ENCODE measurements at places on chromosomes 7 and 10.

DNA sequence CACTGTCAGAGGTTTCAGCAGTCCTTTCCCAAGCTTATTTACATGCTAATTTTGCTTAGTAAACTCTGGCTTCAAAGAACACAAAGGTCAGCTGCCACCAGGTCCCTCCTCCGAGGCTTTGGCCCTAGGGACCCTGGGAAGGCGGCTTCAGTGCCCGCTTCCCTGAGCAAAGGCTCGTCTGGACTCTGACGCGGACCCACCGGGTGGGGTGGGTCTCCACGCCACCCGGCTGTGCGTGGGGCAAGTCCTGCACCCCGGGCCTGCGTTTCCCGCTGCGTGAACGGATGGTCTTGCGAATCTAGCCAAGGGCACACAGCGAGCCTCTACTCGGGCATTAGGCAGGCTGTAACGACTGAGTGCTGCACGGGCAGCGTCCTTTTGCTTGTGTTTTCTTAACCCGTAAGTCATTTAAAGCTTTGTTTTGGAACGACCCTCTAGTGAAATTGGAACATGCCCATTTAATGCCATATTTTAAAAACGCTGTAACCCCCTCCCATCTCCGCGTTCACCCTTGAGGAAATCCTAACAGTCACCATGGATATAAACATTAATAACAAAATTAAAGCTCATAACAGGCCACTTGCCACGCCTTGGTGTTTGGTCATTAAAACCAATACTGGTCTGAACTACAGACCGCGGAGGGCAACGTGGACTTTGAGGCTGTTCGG lies 828 bp downstream of the BNIP3 start:
- DNase-seq, result no peak

GRCh38 chr10:124949543-124949942 lies 7.6 kb downstream of the ZRANB1 start:
- DNase-seq, result no peak

- no peak for DNase-seq
These were observed 292.7 kb downstream of the EXOC4 start for GRCh38 chr7:133545618-133546017.

DNA sequence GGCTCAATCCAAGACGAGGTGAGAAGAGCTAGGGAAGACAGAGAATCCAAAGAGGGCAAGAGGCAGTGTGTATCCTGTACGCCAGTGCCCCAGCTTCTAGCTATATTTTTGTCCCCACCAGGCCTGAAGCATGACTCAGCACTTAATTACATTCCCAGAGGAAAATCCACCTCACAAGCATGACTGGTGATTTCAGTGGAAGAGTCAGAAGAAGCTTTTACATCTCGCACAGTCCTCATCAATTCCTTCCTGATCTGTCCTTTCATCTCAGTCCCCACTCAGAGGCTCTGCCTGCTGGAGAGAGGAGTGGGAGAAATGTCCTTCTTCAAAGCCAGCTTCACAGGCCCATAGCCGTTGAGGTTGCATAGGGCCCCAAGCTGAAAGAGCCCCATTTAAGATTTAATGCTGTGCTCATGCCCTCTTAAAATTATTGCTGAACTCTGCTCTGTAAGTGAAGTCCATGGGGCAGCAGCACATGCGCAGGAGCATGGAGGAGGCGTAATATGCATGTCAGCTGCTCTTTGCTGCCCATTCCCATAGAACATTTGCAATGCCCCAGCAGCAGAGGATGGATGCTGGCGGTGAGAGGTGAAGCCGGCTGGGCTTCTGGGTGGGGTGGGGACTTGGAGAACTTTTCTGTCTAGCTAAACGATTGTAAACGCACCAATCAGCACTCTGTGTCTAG lies 39.0 kb upstream of the AOAH start:
- DNase-seq, result no peak

DNA sequence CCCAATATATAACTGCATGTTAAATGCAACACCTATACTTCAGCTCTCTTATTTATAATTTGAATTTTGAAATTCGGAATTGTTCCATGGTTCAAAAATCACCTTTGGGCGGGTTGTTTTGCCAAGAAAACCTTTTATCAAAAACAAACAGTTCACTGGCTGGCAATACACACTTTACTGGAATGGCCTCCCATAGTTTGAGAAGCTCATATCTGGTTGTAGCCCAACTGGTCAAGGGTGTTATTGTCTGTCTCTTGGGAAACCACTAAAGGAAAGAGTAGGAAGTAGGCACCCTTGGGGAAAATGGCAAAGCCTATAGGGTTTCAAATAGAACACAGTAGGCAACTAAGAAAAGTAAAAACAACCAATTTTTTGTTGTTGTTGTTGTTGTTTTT lies 117.9 kb downstream of the HIPK2 start:
- DNase-seq, result no peak
